Activated T-helper 9 cell treated with anti-CD3 and anti-CD28 coated beads, Interleukin-2, amount 50 U/mL, for 16 hours (primary cell): ENCODE measurements at places on chromosomes 3 and 15.

GRCh38 chr3:4492208-4493013, 737 bp upstream of the ITPR1 start:
- peak; percentile 25 for DNase-seq

GRCh38 chr3:60912876-60913275, 338.4 kb downstream of the FHIT start:
- no peak for DNase-seq

- no peak for DNase-seq
Observed at GRCh38 chr3:191068946-191069813, 129.9 kb upstream of the OSTN start.

DNA sequence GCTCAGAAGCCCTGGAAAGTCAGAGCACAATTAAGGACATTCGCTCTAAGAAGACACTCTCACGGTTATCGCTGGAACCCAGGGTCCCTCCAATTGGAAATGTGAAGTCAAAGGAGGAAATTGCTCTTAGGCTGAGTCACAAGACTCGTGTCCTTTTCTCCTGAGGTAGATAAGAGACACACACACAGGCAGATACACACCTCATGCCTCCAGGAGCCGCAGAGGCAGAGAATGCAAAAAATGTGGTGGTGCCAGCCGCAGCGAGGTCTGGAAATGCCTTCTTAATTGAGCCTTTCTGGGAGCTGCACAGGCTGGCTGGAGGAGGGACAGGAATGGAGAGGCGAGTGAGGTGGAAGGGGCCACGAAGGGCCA, 189.3 kb downstream of the OPA1 start:
- no peak for DNase-seq

- DNase-seq: no peak
Observed at GRCh38 chr3:94416768-94417167, 353.9 kb downstream of the NSUN3 start.

DNA sequence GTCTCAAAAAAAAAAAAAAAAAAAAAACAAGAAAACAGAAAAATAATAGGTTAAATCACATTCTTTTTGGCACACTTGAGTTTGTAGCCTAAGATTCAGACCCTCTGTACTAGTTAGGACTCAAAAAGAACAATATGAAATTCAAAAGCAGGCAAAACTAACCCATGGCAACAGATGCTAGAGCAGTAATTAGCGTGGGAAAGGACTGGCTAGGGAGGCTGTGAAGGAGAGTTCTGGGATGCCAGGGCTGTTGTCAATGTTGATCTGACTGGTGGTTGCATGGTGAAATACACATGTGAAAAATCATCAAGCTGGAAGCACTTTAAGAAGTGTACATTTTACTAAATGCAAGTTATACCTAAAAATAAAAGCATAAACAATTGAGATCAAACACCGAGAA, 35.6 kb downstream of the KLHL6 start:
- no peak for DNase-seq

DNA sequence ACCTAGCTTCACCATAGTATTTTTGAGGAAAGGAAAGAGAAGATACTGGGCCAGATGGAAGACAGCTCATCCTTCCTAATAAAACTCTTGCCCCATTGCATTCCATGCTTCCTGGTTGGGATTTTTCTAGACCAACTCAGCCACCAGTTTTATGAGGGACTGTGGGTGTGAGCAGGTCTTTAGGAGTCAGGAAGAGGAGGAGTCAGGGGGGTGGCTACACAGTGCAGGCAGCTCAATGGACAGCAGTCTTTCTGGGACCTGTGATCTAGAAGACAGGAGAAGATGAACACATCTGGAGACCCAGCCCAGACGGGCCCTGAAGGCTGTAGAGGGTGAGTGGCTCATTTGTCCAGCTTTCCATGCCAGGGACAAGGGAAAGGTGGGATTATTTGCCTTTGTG, at the start of gene NOX5:
Gene NOX5, plus strand, starts transcription at position 242 of the 400 bp plus-strand sequence. Its CDS starts 41 bp downstream, at position 283.
- DNase-seq: no peak

DNA sequence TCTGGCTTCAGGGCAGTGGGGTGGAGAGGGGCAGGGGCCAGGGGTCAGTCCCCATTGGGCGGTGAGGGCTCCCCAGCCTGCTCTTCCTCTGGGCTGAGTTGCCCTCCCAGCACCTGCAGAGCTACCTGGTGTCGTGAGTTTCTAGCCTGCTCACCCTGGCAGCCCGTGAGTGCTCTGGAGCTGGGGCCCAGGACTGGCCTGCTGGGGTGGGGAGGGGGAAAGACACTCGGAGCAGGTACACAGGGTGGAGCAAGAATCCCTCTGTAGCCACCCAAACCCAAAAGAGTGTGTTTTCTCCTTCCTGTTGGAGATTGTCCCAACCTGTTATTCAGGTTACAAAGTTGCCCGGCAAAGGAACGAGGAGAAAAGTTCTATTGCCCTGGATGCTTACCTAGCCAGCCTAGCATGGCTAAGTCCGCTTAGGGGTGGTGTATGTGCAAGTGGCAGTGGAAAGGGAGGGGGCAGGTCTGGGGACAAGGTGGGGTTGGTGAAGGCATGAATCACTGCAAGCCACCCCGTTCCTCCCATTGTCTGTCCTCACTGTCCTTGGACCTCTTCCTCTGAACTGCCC, 8.9 kb downstream of the FAM3D start:
- DNase-seq: no peak

- no peak for DNase-seq
Observed at GRCh38 chr15:33313491-33313890, 2.7 kb downstream of the RYR3 start.

- no peak for DNase-seq
Observed at GRCh38 chr3:174376346-174376745, 482.8 kb upstream of the NAALADL2 start.

DNA sequence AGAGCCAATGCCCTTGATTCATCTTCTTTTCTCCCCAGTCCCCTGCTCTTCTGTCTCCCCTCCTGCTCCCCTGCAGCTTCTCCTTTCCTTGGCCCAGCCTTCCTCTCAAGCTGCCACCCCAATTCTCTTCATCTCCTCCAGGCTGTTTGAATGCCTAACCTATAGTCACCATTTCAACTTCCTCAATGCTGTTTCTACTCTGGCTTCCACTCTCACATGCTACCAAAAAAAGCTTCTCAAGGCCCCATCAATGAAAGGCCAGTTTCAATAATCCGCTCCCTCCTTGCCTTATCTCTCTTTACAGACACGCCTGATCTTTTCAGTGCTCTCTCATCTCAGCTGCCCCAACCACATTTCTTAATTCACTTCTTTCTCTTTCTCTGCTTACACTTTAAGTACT, 212.2 kb upstream of the GPR149 start:
- DNase-seq: no peak

- no peak for DNase-seq
Observed at GRCh38 chr15:61598655-61599054, 369.6 kb upstream of the RORA start.
